Suprapubic skin (tissue), 4 donors: ENCODE measurements at places on chromosomes 4 and X. TPM values are rescaled to one million over a fixed set of nuclear protein-coding genes. Genes with fewer than 3 reads are reported as not detected.

DNA sequence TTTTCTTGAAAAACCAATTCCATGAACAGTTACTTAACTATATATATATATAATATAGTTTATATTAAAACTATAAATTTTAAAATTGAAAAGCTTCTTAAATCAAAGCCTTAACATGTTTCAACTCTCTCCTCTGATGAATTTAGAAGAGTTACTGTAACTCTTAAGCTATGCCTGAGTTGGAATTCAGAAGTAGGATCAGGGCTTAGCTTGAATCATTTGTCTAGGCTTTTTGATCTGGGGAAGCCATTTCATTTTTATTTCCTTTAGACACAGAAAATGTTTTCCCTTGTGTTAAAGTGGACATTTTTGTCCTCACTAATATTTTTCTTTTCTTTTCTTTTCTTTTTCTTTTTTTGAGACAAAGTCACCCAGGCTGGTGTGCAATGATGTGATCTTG, 40.4 kb upstream of the PDLIM5 start:
- DNase-seq = no peak

GRCh38 chrX:112644713-112645112, 35.0 kb downstream of the LHFPL1 start:
- DNase-seq = no peak

- DNase-seq = no peak
Observed at GRCh38 chr4:14168919-14169318, 541.4 kb upstream of the BOD1L1 start.

DNA sequence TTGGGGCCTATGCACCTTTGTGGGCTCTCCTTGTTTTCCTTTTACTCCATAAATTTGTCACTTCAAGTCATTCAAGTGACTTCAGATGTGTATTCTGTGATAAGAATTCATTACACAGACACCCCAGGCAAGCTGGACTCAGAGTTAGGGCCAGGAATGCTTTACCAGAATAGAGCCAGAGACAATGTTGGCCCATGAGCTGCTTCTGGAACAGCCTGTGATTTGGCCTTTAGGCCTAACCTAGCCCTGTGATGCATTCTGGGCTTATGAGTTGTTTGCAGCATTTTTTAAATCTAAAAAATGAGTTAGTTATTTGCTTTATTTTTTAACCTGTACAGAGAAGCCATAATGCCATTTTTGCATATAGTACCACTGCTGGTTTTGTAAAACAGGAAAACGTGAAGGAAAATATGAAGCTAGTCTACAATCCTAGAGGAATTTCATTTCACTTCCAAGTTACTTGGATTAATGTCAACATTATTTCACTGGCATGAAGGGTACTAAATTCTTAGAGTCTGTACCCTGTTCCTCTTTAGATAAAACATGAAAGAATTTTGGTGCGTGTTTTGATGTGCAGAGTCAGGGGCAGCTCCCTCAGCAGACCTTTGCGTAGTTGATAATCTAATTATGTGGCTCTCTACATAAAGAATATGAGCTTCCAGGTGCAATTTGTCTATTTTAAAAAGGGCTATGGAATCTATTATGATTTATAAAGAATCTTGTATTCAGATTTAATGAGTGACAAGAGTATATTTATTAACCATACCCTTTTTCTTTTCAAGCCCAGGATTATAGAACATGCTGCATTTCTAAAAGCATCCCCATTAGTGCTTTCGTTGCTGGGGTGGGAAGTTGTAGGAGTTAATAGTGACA, 84.7 kb downstream of the ARHGAP10 start:
- no peak for DNase-seq

DNA sequence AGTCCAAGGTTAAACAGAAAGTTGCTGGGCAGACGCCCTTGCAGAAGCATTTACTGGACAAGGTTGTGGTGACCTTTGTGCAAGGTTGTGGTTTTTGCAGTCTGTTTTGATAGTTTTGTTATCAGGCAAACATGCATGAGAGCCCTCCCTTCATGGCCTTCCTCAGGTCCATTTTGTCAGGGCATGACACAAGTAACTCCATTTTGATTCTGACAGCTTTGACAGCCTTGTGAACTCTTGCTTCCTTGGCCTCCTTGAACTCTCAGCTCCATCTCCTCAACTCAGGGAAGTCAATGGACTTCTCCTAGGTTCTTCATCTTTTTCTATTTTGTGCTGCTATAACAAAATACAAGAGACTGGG, 97.7 kb downstream of the CEP44 start:
- no peak for DNase-seq

GRCh38 chrX:149504915-149505651, at the start of gene IDS:
Gene IDS, minus strand, starts transcription at chrX:149505306. Its CDS starts 169 bp downstream, at chrX:149505137.
- DNase-seq = peak; percentile 92

DNA sequence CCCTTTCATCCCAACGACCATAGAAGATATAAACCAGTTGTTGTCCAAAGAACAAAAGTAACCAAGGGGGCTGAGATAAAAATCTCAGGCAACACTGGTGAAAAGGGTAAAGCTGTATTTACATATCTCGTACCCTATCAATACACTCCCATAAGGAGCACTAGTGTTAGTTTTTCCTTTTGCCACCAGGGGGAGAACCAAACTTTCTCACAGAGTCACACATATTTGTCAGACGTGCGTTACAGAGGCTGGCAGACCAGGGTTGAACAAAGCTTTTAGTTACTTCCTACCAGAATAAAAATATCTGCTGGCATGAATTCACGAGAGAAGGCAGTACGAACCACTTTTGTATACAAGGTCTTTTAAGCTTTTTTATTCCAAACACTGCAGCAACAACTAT, 88.3 kb downstream of the AMELX start:
- no peak for DNase-seq

DNA sequence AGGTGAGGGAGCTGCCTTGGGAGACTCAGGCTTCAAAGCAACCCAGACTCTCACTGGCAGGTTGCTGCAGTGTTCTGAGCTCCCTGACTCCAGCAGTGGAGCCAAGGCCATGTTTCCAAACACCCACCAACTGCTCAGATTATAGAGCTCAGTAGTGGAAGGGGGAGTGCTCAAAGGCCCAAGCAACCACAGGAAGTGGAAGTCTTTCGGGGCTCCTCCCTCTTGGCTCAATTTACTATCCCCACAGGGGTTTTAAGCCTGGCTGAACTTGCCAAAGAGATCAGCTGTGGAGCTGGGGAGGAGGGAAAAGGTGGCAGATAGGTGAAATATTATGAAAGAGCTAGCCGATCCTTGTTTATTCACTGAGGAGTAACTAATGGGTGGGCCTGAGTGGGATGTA, 82.5 kb downstream of the HPRT1 start:
- no peak for DNase-seq

GRCh38 chr4:159540038-159540437, 437.2 kb downstream of the RAPGEF2 start:
- DNase-seq = no peak

Gene SYAP1
- total RNA-seq = 20.3 TPM

Gene MAGEB17
- not detected for total RNA-seq

Gene SLC7A11
- total RNA-seq = 1.8 TPM

Gene NUDT10
- 2.8 TPM for total RNA-seq

Gene CTAG1A
- total RNA-seq = not detected

Gene LDB2
- total RNA-seq = 4.7 TPM

Gene RHOH
- total RNA-seq = 3.5 TPM

Gene CYBB
- total RNA-seq = 0.73 TPM

Gene GYPA
- total RNA-seq = not detected

Gene IKBKG
- total RNA-seq = 18.3 TPM
